ENCODE measurements at places on chromosomes 16 and 17.
A peak's percentile ranks its signal among the peaks of the same experiment; 100 is the strongest.

DNA sequence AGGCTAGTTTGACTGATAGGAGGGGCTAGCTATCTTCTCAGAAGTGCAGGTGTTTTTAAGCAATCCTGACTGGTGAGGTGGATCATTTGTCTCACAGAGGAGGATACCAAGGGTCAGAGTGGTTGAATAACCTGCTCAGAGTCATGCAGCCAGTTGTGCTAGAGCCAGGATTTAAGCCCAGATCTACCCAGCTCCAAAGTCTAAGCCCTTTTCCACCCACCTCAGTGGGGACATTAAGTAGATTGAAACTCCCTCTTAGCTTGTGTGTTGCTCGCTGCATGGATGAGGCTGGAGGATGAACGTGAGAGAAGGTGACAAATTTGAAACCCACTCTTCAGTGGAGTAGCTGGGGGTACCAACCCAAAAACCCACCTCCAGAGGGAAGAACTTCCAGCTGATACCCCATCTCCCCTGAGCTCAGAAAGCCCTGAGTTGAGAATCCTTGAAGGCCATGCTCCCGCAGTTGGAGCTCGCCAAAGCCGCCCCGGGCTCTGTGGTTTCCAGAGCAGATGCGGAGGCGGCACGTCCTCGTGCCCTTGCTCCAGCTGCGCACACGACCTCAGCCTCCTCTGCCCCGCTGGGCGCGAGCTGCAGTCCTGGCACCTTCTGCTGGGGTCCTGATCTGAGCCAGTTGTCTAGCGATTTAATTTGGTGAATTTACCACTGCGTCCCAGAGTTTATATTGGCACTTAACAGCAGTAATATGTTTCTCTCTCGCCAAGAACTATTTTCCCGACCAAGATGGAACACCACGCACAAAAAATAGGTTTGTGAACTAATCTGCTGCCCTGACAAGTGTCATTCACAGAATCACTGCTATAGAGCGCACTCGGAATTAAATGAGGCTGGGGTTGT is 159.5 kb downstream of the CCDC182 start:
- no peak for DNase-seq

GRCh38 chr17:67132366-67132765 is 88.0 kb downstream of the CACNG1 start:
- peak; percentile 5 for DNase-seq

DNA sequence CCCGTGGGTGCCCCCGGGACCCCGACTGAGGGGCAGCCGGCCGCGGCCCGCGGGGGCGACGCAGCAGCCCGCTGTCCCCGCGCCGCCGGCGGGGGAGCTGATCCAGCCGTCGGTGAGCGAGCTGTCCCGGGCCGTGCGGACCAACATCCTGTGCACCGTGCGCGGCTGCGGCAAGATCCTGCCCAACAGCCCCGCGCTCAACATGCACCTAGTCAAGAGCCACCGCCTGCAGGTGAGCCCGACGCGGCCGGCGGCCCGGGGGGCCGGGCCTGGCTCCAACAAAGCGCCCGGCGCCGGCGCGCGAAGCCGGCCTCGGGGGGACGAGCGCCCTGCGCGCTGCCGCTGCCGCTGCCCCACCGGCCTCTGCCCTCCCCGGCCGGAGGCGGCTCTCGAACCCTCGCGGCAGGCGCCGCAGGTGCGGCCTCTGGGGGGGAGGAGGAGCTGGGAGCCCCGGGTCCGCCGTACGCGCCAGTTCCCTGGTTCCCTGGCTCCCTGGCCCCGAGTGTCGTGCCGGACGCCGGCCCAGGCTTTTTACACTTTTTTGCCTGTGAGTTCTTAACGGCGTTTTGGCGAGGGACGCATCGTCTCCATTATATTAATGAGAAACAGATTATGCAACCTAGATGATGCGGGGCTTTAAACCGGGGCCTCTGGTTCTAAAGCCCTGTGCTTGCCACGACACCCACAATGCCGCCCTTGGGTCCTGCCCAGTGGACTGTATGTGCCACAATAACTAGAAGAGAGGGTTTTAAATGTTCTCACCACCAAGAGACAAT is 521 bp downstream of the ATMIN start:
- peak; percentile 17 for DNase-seq

- DNase-seq, result no peak
Measured at GRCh38 chr16:22120440-22120839, 28.1 kb downstream of the VWA3A start.

GRCh38 chr16:73355981-73356380 is 308.1 kb upstream of the ZFHX3 start:
- no peak for DNase-seq

- no peak for DNase-seq
Measured at GRCh38 chr16:77967054-77967904, 55.1 kb upstream of the CLEC3A start.

- DNase-seq, result no peak
Measured at GRCh38 chr16:64364894-64365293, 757.0 kb downstream of the CDH11 start.

Measured in NCI-H345 (cell line).